ENCODE measurements at places on chromosomes 7 and 10.

DNA sequence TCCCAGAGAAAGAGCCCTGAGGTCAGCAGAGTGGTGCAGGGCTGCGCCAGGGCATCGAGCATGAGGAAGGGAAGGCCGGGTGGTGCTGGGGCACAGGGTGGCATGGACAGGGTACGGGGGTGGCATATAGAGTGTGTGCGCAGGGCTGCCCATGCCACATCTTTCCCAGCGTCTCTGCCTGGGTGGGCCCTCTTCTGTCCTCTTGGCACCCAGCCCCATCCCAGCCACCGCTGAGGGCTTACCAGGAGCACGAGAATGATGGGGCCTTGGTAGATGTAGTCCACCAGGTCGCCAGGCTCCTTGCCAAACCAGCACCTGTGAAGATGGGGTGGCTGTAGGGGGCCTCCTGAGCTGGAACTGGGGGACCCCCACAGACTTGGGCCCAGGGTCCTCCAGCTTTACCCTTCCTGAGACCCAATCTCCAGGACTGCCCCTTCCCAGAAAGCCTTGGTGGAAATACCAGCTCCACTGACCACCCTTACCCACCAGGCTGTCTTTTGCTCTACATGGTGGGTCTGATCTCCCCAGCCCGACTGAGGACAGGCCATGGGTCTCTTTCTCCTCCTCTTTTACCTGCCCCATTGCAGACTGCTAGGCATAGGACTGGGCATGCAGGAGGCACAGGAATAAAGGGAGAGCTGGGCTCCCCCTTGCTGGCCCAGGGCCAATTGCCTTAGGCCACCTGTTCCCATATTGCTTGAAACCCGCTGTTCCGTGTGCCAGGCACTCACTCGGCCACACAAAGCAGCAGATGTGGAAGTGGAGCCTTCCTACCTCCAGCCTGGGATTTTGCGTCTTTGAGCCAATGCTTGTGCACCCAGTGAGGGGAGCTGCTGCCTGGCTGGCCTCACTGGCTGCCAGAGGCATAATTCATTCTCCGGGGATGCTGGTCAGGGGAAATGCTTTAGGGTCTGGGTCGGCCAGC, 21.7 kb downstream of the CRHR2 start:
- no peak for DNase-seq

DNA sequence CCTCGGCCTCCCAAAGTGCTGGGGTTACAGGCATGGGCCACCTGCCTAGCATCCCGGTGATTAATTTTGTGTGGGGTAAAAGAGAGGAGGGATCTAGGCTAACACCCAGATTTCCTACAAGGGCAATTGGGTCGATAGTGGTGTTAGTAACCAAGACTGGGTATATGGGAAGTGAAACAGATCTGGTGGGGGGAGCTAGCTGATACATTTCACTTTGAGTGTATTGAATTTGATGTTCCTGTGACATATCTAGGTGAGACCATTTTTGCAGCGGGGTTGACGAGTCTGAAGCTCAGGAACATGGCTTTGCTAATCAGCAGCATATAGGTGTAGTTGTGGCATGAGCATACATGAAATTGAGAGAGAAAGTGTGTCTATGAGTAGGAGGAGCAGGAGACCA, 12.0 kb downstream of the CLCN1 start:
- no peak for DNase-seq

DNA sequence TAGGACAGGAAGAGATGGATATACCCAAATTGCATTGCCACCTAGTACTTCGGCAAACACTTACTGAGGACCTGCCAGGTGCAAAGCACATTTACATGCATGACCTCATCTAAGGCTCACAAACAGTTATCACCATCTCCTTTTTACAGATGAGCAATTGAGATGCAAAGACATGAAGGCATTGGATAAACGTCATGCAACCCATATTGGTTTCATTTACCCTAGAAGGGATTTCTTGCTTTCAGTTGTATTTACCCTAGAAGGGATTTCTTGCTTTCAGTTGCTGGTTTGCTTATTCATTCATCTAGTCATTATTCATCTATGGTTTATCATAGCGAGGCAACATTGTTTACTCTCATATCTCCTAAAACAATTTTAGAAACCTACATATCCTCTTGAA, 52.2 kb downstream of the STEAP1B start:
- no peak for DNase-seq

DNA sequence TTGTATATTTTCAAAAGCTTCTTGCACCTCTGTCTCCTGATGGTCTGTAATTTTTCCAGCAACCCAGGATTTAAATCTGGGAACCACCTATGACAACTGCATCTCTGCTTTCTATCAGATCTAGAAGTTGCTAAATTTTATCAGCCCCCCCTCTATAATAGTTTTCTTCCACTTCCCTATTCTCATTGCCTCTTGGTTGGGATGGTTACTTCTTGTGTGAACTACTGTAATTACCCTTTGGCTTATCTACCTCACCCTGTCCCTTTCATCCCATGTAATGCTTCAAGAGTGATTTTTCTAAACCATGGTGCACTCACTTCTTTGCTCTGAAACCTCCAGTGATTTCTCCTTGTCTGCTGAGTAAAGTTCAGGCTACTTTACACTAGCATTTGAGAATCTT, 92.3 kb downstream of the BMPR1A start:
- DNase-seq, result no peak

- DNase-seq, result no peak
These were observed 2.0 kb downstream of the IFRD1 start for GRCh38 chr7:112452102-112452888.

- no peak for DNase-seq
These were observed 52.1 kb downstream of the PODXL start for GRCh38 chr7:131504157-131504899.

DNA sequence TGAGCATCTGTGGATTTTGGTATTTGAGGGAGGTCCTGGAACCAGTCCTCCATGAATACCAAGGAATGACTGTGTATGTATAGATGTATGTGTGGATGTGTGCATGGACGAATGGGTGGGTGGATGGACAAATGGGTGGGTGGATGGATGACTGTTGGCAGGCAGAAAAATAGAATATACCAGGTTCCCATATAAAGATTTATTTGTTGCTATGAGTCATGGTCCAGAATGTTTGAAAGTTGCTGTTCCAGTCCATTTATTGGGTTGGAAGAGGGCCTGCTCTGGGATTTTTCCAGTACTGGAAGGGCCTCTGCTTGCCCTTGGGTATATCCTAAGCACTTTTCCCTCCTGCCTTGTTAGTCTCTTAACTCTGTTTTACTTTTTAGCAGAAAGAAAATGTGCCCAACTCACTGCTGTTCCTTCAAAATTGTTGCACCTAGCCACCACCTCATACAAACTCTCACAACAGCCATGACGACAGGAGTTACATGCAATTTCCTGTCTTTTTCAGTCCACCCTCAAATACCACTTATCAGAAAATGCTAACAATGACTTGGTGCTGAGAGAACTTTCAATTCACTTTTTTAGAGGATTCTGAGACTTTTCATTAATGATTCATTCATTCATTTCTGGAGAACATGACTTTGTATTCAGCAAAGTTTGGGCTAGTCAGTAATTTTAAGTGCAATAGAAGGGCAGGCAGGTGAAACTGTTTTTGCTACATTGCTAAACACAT, 108.1 kb downstream of the EEPD1 start:
- no peak for DNase-seq

DNA sequence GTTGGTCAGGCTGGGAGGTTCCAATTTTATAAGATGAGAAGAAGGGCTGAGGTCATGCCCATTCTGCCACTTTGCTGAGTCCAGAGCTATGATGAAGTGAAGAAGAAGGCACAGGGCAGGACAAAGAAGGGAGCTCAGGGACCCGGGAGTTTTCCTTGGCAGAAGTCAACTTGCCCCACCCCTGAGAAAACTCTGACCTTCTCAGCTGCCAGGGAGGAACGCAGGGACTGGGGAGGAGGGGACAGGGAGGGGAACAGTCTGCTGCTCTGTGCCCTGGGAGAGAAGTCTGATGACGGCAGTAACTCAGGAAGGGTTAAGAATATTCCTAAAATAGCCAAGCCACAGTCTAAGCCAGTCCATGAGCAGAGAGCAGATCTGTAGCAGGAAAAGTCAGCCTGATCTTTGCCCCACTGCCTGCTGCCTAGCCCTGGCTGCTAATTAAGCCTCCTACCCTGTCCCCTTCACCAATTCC, 11.7 kb downstream of the ADIRF start:
- no peak for DNase-seq

DNA sequence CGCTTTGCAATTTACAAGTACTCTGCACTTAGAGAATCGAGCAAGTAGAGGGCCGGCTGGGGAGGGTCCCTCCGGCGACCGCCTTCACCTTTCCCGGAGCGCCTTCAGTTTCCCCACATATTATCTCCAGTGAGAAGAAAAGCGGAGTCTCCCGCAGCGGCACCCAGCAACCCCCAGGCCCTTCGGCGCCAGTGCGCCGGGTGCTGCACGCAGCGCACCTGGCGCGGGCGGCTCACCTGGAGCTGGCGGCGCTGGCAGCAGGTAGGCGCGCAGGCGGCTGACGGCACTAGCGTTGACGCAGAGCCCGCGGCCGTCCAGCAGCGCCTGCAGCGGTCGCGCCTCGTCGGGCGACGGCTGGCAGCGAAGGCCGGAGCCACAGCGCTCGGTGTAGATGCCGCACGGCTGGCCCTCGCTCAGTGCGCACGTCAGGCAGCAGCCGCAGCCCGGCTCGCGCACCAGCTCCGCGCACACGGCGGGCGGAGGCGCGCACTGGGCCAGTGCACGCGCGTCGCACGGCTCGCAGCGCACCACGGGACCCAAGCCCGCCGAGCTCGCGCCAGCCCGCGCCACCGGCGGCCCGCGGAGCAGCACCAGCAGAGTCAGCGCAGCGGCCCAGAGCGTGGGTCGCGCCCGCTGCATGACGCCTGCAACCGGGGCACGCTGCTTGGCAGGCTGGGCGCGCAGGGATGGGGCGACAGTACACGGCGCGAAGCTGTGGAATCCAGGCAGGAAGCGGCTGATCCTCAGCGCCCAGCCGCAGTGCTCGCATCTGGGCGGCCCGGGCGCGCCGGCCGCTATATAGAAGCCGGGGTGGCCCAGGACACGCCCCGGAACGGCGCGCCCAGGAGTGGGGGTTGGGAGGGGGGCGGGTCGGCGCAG, at the start of gene IGFBP3:
Gene IGFBP3 (minus strand): TSS at position 771 of the 879 bp plus-strand sequence. CDS start 132 bp downstream, at position 639.
- DNase-seq, result peak; percentile 30

DNA sequence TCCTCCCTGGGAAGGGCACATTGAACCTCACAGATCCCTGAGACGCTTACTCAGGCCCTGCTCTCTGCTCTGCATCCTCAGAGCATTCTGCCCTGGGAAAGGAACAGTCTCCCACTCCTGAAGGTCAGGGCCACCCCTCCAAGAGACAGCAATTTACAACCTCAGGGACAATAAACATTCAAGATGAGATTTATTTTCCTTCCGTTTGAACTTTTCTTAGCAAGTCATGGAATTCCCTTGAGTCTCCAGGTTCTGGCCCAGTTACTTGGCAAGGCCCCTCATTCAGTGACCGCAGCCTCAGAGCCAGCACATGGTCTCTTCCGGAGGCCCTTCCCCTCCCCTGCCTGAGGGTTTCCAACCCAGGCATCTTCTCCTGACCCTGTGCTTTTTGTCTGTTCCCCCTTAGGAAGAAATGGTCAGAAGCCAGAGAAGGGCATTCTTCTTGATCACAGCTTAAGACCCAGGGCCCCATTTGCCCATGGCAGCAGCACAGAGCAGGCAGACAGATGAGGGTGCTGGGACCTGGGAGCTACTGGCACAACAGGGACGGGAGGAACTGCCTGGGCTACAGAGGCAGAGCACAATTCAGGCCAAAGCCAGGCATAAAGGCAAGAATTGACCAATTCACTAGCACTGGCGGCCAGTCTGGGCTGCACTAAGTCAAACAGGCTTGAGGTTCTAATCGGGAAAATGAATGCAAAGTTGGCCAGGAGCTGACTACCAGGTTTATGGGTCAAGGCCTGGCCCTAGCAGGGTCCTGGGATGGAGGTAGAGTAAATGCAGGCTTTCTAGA, 56.7 kb downstream of the VSTM4 start:
- DNase-seq, result no peak

DNA sequence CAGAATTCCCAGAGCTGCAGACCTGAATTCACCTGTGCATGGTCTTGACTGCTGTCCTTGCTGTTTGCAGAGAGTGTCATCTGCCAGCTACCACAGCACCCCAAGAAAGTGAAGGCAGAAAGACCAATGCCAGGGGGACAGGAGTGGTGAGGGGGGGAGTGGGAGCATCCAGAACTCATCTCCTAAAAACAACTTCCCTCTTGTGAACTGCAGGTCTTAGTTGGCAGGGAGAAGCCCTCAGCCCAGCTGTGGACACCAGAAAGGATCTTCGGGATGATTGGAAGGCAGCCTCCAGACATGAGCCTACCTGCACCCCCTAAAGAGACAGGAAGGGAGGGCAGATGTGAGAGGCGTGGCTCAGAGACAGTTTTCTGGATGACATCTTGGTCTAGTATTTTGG, 615.8 kb upstream of the MGMT start:
- no peak for DNase-seq

- DNase-seq, result no peak
These were observed 35.2 kb downstream of the OR13A1 start for GRCh38 chr10:45280113-45280760.

DNA sequence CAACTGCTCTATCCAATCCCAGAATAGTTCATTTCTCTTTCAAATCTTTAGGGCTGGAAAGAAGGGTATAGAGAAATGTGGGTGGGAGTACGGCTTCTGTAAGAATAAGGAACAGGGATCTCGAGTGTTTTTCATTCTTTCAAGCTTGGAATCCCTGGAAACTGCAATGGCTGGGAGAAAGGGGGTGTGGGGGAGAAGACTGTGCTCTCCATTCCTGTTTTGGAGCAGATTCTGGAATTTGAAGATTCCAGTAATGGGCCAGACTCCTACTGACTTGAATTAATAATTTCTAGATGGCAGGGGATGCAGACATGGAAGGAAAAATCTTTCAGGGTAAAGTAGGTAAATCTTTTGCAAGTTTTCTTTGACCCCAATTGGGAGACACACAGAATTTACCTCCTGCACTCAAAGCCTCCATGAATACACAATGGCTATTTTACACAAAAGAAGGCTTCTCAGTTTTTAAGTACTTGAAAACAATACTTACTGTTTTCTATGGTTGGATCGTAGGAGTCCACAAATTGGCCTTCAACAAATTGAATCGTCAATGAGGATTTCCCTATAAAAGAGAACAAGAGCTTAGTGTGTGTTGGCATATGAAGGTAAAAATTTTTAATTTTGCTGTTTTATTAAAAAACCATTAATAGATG, 29.1 kb downstream of the RHEB start:
- DNase-seq, result no peak

GRCh38 chr7:147541261-147541660, 1049.3 kb upstream of the C7orf33 start:
- no peak for DNase-seq

GRCh38 chr7:151459726-151460473, 20.0 kb upstream of the CRYGN start:
- DNase-seq, result no peak

GRCh38 chr10:46035923-46036849, 5.8 kb upstream of the NCOA4 start:
- DNase-seq, result no peak

DNA sequence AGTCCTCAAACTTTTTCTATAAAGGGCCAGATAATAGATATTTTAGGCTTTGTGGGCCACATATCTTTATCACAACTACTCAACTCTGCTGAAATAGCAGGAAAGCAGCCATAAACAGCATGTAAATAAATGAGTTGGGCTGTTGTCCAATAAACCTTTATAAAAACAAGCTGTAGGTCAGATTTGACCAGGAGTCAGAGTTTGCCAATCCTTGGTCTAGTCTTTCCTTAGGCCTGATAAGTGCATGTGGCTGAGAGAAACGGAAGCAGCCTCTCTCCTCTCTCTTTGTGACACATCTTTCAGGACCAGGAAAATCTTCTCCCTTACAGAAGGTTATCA, 724.5 kb downstream of the GRID1 start:
- DNase-seq, result no peak

All from stimulated activated CD4-positive, alpha-beta T cell treated with anti-CD3 and anti-CD28 coated beads, Interleukin-15, amount 100 ng/mL, for 24 hours (primary cell).